AG04449 (cell line): ENCODE measurements at places on chromosomes 11 and 22.

GRCh38 chr11:44556735-44557409, 8.6 kb upstream of the CD82 start:
- DNase-seq, result no peak

- DNase-seq, result no peak
These were observed 100.4 kb downstream of the KIRREL3 start for GRCh38 chr11:126899961-126900748.

- no peak for DNase-seq
These were observed 50.1 kb upstream of the PHOX2A start for GRCh38 chr11:72293910-72294615.

GRCh38 chr11:20596205-20597153, 2.9 kb upstream of the SLC6A5 start:
- DNase-seq, result no peak

DNA sequence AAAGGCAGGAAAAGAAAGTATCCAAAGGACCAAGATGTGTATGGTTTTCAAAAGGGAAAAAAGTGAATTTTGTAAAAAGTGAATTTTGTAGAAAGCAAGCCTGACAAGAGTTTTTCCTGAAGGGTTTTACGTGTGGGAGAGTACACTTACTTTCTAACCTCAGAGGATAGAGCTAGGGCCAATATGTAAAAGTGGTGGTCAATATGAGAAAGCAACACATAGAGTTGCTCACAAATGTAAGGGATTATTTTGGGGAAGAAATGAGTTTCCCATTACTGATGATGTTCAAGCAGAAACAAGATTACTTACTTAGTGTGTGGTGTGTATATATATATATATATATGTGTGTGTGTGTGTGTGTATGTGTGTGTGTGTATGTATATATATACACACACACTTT, 162.5 kb downstream of the SWAP70 start:
- no peak for DNase-seq

DNA sequence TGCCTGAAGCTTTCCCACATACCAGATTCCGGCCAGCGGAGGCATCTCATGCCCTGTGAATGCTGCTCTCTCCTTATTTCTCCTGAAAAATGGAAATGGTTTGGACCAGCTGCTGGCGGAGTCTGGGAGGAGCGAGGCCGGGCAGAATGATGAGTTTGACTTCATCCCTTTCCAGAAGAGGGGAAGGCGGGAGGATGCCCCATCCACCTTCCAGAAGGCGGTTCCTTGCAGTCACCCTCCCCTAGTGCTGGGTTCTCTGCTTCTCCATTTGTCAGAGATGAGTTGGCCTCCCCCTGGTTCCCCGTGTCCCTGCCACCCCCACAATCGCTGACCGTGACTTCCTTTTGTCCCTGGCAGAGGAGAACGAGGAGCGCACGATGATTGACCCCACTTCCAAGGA, 75.6 kb downstream of the PARVB start:
- DNase-seq, result no peak
